ENCODE measurements at places on chromosomes 6 and 20.

DNA sequence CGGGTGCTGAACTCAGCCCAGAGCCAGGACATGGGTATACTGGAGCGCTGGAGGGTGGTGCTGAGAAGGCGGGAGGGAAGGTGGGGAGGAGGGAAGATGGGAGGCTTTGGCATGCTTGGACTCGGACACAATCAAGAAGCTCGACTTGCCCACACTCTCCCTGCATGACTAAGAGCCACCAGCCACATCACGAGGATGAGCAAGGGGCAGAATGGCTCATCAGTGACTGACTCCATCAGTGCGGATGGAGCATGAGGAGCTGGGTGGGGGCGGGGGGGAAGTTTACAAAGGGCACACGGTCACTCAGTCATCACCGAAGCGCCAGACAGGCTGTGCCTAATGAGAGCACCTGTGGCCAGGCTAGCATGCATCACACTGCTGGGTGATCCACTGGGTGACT lies 222.8 kb downstream of the KIF16B start:
- DNase-seq, result no peak

GRCh38 chr6:149213829-149214228 lies 103.7 kb upstream of the TAB2 start:
- DNase-seq, result no peak

DNA sequence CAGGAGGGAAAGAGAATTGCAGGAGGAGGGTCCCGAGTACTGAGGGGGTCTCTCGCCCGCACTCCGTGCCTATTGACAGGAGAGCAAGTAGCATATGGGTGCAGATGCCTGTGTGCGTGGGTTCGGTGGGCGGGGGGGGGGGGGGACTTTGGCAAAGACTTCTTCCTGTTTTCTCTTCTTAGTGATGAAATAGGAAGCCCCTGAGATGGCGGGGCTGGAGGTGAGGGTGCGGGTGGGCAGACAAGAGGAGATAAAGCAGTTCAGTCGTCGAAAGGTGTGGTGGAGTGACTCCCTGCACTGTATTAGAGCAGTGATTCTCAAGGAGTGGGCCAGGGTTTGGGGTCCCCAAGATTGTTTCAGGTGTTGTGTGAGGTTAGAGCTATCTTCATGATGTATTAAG lies 3.7 kb downstream of the NAA20 start:
- no peak for DNase-seq

DNA sequence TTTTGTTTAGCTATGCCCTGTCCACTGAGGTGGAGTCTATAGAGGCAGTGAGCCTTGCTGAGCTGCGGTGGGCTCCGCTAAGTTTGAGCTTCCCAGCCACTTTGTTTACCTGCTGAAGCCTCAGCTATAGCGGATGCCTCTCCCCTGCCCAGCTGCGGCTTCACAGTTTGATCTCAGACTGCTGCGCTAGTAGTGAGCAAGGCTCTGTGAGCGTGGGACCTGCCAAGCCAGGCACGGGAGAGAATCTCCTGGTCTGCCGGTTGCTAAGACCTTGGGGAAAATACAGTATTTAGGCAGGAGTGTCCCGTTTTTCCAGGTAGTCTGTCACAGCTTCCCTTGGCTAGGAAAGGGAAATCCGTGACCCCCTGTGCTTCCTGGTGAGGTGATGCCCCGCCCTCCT lies 138.4 kb downstream of the SMAP1 start:
- DNase-seq, result no peak

- no peak for DNase-seq
These were observed 43.5 kb upstream of the SLC9A8 start for GRCh38 chr20:49769048-49769581.

DNA sequence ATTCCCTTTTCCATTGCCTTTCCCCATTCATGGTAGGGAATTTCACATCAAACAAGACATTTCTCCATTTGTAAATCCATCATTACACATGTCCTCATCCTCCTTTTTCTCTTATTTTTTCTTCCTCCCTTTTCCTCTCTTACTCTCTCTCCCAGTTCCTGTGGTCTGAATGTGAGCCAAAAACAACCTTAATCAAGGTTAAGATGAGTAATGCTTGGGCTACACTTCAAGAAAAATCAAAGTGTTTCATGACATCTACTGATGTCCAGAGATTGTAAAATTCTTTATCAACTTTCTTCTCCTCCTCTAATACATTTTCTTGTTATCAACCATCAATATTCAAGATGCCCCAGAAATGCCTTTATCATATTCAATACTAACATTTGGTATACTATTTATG lies 208.0 kb upstream of the PRND start:
- DNase-seq, result no peak

- DNase-seq, result no peak
These were observed 41.7 kb upstream of the KLHL31 start for GRCh38 chr6:53707108-53707897.

GRCh38 chr20:54433636-54434035 lies 41.8 kb upstream of the DOK5 start:
- no peak for DNase-seq
